ENCODE measurements at places on chromosomes 6 and 20. TPM values are rescaled to one million over a fixed set of nuclear protein-coding genes. Genes with fewer than 3 reads are reported as not detected.
A peak's percentile ranks its signal among the peaks of the same experiment; 100 is the strongest.

DNA sequence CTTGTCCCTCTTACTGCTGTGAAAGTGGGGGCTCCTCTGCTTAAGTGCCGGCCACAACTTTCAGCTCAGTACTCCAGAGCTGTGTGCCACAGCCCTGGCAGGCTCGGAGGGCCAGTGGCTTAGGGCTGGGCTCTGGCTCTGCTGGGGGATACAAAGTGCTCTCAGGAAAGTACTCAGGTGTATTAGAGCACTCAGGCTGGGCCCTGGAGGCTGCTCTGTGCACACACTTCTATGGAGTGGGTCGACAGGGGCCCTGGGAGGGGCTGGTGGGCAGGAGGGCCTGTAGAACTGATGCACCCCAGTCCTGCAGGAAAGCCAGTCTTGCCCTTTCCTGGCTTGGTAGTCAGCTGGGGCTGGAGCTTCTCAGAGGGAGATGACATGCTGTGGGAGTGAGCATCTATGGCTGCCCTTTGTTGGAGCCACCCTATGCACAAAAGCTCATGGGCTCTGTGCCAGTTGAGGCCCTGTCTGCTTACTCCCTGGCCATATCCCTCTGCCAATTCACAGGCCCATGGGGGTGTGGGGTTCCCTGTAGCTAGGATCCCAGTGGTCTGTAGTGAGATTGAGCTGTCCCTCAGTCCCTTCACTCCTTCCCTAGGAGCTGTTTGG lies 22.0 kb downstream of the CENPW start:
- H3K4me3 ChIP-seq = no peak overlapping the region
- H3K27ac ChIP-seq = no peak overlapping the region

GRCh38 chr6:113944701-113945100 lies 26.2 kb downstream of the HDAC2 start:
- H3K27ac ChIP-seq = no peak overlapping the region
- H3K27me3 ChIP-seq = no peaks in the 10 kb centered on the region
- no peak for DNase-seq
- H3K4me1 ChIP-seq = peaks cover 8% of the 10 kb centered on the region
- peaks cover 76% of the 10 kb centered on the region for H3K36me3 ChIP-seq
- H3K4me3 ChIP-seq = no peak overlapping the region

DNA sequence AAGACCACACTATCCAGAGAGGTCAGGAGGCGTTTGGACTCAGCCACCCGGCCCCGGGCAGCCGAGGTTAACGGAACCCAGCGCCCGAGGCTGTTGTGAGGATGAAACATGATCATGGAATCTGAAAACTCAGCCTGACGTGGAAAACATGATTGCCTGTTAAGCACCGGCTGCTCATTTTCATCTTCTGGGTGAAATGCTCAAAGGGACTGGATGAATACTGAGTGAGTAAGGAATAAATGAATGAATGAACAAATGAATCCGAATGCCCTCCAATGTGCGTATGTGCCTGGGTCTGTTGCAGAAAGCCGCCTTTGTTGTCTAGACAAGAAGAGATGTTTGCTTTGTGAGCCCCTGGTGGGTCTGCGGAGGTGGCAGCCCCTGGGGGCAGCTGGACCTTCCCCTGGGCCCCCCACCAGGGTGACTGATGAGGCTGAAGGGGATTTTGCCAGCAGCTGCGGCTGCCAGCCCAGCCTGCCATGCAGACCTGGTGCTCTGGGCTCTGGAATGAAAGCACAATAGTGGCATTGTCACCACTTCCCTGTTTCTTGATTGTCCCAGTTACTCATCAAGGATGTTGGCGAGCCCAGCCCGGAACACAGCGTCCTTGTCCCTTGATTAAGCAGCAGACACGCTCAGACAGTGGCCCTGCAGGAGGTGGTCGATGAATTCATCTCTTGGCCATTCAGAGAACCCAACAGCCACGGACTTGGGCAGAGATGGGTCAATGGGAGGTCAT lies 211.1 kb downstream of the ANKRD60 start:
- H3K4me1 ChIP-seq = peaks cover 37% of the 10 kb centered on the region
- H3K36me3 ChIP-seq = no peaks in the 10 kb centered on the region
- H3K4me3 ChIP-seq = no peak overlapping the region
- peak overlapping the region; percentile 23 for H3K27ac ChIP-seq

The HCK gene
- 4.3 TPM for total RNA-seq

The PBOV1 gene
- total RNA-seq = not detected

The WFDC12 gene
- not detected for total RNA-seq

The HLA-DPA1 gene
- 28.8 TPM for total RNA-seq

GRCh38 chr6:112663698-112664097 lies 316.6 kb downstream of the RFPL4B start:
- DNase-seq = no peak
- H3K4me3 ChIP-seq = no peak overlapping the region
- H3K4me1 ChIP-seq = no peaks in the 10 kb centered on the region
- no peak overlapping the region for H3K27ac ChIP-seq

- no peak overlapping the region for H3K4me3 ChIP-seq
- H3K4me1 ChIP-seq = peaks cover 13% of the 10 kb centered on the region
- peaks cover 75% of the 10 kb centered on the region for H3K36me3 ChIP-seq
- peak; percentile 60 for DNase-seq
- H3K27ac ChIP-seq = peak overlapping the region; percentile 36
Observed at GRCh38 chr20:483815-484644, 21.7 kb upstream of the TBC1D20 start.

The ECT2L gene
- 1.6 TPM for total RNA-seq

The IFNGR1 gene
- total RNA-seq = 97.6 TPM

- no peak overlapping the region for H3K4me3 ChIP-seq
Observed at GRCh38 chr6:30169658-30170614, 6.6 kb downstream of the TRIM15 start.

DNA sequence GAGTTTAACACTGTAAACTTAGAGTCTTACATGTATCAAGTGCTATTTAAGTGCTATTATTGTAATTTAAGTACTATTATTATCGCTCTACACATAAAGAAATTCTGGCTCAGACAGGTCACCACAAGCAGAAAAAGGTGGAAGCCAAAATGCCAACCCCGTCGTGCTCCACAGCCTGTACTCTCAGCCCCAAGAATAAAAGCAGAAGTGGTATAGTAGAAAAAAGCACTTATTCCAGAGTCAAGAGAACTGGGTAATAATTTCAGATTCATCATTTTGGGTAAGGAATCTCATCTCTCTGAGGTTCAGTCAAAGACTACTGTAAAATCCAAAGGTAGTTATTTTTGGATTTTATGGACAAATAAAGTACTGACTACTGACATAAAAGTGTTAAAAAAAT lies 943 bp downstream of the ZUP1 start:
- peak overlapping the region; percentile 98 for H3K4me3 ChIP-seq
- no peak overlapping the region for H3K27ac ChIP-seq
- H3K27me3 ChIP-seq = no peaks in the 10 kb centered on the region
- H3K36me3 ChIP-seq = no peaks in the 10 kb centered on the region
- H3K4me1 ChIP-seq = peaks cover 40% of the 10 kb centered on the region

DNA sequence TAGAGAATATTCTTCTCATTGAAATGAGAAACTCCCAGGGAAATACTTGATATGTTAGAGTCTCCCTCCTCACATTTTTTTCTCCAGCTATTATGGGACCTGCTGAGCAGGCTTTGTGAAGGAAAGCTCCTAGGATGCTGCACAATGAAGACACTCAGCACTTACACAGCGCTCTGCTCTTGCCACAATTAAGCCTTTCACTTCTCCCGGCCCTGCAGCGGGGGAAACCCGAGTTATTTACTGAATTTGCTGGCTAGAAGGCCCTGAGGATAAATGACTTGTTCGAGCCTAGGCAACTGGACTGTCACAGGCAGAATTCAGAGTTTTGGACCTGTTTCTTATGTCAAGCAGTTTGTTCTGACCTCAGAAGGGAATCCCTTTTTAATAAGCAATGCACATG lies 102.0 kb downstream of the MAP3K7 start:
- H3K27me3 ChIP-seq = no peaks in the 10 kb centered on the region
- no peaks in the 10 kb centered on the region for H3K36me3 ChIP-seq
- H3K27ac ChIP-seq = no peak overlapping the region
- no peak overlapping the region for H3K4me3 ChIP-seq

The SIRPG gene
- total RNA-seq = not detected

- no peak for DNase-seq
- no peaks in the 10 kb centered on the region for H3K36me3 ChIP-seq
- no peak overlapping the region for H3K4me3 ChIP-seq
- peak overlapping the region; percentile 40 for H3K27ac ChIP-seq
- no peaks in the 10 kb centered on the region for H3K4me1 ChIP-seq
Observed at GRCh38 chr6:7846966-7847818, 63.4 kb downstream of the TXNDC5 start.

The SLC44A4 gene
- 0.08 TPM for total RNA-seq

The RFX6 gene
- not detected for total RNA-seq
